ENCODE measurements at places on chromosomes 6 and 20. TPM values are rescaled to one million over a fixed set of nuclear protein-coding genes. Genes with fewer than 3 reads are reported as not detected.

- no peak for DNase-seq
Measured at GRCh38 chr20:35674921-35675320, 10.2 kb upstream of the CPNE1 start.

GRCh38 chr6:133198725-133199124 lies 42.4 kb upstream of the EYA4 start:
- no peak for DNase-seq

FAM217A gene
- not detected for total RNA-seq

TMEM30A gene
- total RNA-seq = 255 TPM

GRCh38 chr6:114955363-114955762 lies 612.5 kb upstream of the HS3ST5 start:
- no peak for DNase-seq

- DNase-seq = no peak
Measured at GRCh38 chr6:81750681-81751387, 1.6 kb downstream of the TENT5A start.

DNA sequence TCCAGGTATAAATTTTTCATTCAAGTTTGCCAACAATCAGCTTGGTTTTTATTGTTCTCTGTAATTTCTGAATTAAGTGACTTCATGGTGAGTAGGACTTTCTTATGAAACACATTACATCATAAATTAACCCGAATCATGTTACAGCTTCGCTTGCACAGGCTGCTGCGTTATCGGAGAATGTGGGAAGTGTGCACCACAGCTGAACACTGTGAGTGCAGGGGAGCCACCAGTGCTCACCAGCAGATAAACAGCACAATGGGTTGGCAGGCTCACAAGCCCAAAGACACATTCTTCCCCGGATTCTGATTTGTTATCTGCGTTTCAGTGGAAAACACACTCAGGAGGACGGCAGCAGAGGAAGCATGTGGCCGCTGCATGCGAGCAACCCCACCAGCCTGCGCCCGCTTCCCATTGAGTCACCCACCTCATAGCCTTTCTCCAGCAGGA lies 121.1 kb downstream of the GMDS start:
- no peak for DNase-seq

SCUBE3 gene
- total RNA-seq = 4.4 TPM

HLA-DQB1 gene
- 0.30 TPM for total RNA-seq

GRCh38 chr6:36633370-36633769 lies 39.2 kb downstream of the SRSF3 start:
- no peak for DNase-seq

- DNase-seq = peak; percentile 77
Measured at GRCh38 chr20:24755411-24755922, 193.6 kb upstream of the CST7 start.

DNA sequence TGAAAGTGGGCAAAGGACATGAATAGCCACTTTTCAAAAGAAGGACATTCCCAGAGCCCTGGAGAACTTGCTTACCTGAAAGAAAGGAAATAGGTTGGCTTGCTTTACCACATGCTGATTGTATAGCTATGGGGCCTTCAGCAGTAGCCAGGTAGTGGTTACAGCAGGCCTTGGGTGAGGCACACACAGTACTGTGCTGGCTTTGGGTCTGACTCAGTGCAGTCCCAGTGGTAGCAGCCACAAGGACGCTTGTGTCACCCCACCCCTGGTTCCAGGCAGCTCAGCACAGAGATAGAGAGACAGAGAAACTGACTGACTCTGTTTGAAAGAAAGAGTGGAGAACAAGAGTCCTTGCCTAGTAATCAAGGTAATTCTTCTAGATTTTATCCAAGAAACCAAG lies 201.0 kb upstream of the EYS start:
- DNase-seq = no peak

DNA sequence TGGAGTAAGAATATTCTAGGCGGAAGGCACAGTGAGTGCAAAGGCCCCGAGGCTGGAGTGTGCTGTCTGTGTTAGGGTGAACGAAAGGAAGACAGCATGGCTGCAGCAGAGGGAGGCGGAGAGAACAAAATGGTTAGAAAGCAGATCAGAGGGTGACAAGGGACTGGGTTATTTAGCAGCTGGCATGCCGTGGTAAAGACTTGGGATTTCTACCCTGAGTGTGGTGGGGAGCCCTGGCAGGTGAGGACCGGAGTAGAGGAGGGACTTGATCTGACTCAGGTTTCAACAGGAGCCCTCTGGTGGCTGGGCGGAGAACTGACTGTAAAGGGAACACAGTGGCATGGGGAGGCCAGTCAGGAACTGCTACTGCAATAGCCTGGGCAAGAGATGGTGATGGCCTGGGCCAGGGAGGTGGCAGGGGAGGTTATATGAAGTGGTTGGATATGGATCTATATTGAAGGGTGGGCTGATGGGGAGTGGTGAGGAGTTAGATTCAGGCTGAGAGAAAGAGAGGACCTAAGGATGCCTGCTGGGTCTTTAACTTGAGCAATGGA lies 38.0 kb downstream of the PIM1 start:
- DNase-seq = peak; percentile 5

APCDD1L gene
- 0.11 TPM for total RNA-seq
